ENCODE measurements at places on chromosomes 16 and 17. TPM values are rescaled to one million over a fixed set of nuclear protein-coding genes. Genes with fewer than 3 reads are reported as not detected.
A peak's percentile ranks its signal among the peaks of the same experiment; 100 is the strongest.

DCTPP1 gene
- 53.3 TPM for total RNA-seq

DNA sequence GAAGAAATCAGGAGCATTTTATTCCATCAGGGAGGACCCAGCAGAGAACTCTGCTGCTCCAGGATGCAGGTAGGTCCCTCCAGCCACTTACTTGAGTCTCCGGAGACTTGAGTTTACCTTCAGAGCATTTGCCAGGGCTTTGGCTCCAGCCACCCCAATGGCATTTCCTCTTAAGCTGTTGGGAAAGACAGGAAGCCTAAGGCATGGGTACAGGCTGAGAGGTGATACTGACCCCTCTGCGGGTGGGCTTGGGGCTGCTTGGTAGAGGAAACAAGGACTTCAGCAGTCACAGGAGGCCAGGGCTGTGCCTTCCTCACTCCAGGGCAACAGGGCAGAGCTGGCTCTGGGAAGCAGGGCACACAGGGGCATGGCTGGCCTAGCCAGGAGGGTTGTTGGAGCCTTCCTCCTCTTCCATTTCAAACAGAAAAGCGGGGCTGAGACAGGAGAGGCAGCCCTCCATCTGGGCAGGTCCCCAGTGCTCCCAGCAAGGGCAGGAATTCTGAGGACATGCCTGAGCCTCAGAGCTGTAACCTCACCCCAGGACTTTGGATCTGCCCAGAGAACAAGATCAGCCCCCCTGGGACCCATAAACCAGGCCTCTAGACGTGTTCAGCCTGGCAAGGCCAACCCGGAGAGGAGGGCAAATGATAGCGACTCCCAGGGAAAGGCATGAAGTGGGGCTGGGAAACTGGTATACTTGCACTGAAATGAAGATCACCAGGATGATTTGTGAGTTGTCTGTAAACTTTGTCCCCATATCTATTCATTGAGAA is 34.4 kb downstream of the NLRC3 start:
- no peak for DNase-seq

DNA sequence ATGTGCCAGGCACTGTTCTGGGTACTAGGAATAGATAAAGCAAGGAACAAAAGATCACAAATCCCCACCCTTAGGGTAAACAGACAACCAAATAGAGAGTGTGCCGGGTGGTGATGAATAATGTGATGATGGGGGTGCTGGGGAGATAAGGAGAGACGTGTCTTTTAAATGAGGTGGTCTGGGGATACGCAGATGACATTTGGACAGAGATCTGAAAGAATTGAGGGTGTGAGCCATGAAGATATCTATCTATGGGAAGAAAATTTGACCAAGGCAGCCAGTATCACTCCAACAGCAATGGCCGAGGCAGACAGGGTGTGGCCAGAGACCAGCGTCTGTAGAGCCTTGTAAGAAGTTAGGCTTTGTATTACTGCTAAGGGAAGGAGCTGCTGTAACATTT is 165.3 kb downstream of the MRTFB start:
- DNase-seq: no peak

GRCh38 chr16:81237282-81237681 is 1.2 kb upstream of the BCO1 start:
- peak; percentile 86 for DNase-seq

DNA sequence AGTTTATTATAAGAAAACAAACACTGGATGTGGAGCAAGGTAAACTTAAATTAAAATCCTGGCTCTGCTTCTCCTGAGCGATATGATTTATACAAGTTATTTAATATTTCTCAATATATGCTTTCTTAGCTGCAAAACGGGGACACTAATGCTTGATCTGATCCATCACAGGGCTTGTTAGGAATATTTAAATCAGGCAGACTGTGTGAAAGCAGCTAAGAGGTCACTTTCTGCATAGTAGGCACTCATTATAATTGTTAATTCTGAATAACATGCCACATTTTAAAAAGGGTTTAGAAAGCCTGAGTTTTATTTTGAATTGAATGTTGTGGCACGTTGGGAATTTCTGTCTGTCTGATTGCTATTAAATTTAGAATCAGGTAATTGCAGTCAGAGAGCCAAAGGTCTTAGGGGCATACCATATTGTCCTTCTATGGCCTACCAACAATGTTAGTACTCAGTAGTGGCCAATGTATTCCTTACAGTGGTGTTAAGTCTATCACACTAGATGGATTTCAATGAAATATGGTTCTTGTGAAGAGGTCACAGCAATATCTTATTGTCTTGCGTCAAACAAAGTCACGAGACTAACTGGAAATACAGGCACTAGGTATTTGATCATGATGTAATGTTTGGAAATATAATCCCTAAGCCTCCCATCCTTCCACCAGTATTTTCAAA is 890.0 kb upstream of the CDH8 start:
- no peak for DNase-seq

DNA sequence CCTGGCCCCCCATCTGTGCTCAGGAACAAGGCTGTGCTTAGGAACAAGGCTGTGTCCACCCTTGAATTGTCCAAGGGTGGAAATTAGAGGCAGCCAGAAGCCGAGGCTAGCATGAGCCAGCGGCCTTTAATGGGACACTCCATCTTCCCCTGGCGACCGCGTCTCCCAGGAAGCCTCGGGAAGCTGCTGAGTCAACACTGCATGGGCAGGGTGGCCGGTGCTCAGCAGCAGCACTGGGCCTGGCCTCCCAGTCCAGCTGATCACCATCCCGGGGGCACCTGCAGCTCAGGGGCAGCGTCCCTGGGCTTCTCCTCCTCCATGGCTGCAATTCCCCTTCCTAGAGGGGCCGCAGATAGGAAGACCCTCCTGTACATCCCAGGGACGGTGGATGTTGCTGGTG is 180.8 kb downstream of the ENGASE start:
- no peak for DNase-seq

- DNase-seq: no peak
These were observed 4.7 kb downstream of the PAFAH1B1 start for GRCh38 chr17:2598166-2598565.

DNA sequence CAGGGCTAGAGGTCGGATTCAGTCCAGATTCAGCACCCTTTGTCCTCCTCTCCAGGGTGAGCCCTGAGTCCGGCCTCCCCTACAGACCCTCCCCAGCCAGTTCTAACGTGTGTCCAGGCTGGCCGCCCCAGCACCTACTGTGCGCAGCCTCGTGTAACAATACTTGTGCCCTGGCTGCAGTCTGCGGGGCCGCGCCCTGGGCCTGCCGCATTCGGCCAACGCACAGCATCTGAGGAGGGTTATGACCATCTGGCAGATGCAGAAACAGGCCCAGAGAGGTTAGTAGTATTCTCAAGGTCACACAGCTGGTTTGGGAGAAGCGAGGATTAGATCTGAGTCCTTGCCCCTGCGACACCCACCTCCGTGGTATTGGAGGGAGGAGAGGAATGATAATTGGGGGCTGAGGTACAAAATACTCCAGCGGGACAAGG is 968 bp downstream of the RIPOR1 start:
- no peak for DNase-seq

Measured in mucosa of gallbladder (tissue), 1 donor.